ENCODE measurements at places on chromosomes 2 and 18. TPM values are rescaled to one million over a fixed set of nuclear protein-coding genes. Genes with fewer than 3 reads are reported as not detected.

DNA sequence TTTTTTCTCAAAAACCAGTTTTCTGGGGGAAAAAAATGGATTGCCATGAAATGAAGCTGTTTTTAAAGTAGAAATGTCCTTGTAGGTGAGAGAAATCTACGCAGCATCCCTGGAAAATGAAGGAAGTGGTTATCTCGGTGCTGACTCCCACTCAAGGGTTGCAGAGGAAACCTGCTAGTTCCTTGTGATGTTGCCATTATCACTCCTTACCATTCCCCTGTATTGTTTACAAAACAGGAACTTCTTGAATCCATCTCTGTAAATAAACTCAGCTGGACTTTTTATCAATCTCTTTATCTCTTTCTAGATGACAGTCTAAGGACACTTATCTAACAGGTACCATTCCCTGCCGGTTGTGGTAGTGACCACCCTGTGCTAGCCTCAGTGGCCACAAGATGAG is 61.2 kb downstream of the FEZ2 start:
- no peak for DNase-seq

The MC4R gene
- not detected for total RNA-seq

The LIPG gene
- 1.5 TPM for total RNA-seq

GRCh38 chr2:122737429-122738077 is 982.1 kb downstream of the TSN start:
- DNase-seq: no peak

The TEX44 gene
- total RNA-seq: not detected

GRCh38 chr2:219435701-219436100 is 1.1 kb downstream of the SPEG start:
- no peak for DNase-seq

DNA sequence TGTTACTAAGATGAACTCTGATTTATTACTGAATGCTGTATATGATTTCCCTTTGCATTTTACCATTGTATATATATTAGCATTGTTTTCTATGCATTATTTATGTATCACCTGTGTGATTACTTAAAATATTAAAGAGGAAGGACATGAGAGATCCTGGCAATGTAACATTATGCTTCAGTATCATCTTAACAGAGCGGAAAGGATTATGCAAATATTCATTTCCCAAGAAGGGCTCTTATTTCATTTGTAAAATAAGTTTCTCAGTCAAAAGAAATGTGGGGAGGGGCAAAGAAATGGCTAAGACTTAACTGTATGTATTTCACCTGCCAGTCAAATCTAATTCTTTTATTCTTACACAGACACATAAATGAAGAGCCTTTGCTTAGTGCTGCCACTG is 654.2 kb upstream of the PKDCC start:
- no peak for DNase-seq

The ESPNL gene
- total RNA-seq: 0.07 TPM

GRCh38 chr2:27583390-27583915 is 611 bp downstream of the ZNF512 start:
- DNase-seq: no peak

The MERTK gene
- total RNA-seq: 3.1 TPM

GRCh38 chr2:185658750-185659149 is 79.9 kb upstream of the FSIP2 start:
- no peak for DNase-seq

The PUM2 gene
- total RNA-seq: 73.1 TPM

DNA sequence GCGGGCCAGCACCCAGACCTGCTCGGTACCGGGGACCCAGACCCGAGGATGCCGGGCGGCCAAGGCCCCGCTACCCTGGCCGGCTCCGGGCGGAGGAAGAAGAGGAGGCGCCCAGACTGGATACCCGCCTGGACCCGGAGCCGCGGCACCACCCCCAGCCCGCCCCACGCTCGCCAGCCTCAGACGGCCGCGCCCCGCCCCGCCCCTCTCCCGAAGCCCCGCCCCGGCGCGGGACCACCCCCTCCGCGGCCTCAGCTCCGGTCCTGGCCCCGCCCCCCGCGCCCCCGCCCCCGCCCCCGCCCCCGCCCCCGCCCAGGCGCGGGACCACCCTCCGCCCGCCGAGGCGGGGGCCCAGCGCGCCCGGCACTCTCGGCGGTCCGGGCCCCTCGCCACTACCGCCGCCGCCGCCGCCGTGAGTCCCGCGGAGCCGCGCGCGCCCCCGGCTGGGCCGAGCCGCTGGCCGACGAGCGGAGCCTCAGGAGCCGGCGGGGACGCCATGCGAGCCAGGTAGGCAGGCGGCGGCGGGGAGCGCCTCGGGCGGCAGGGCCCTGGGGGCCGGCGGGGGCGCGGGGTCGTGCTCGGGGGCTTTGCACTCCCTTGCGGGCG is at the start of gene SH3BP4:
Gene SH3BP4, plus strand, starts transcription at position 354 of the 606 bp plus-strand sequence. CDS start 82,986 bp downstream, outside the sequence.
- DNase-seq: no peak

- no peak for DNase-seq
Observed at GRCh38 chr2:101781791-101782426, 84.4 kb downstream of the MAP4K4 start.

GRCh38 chr2:106353676-106354075 is 114.5 kb downstream of the RGPD3 start:
- no peak for DNase-seq
